Effector CD8-positive, alpha-beta T cell (primary cell): ENCODE measurements at places on chromosomes 11 and 22.

GRCh38 chr11:80538040-80538439, 1097.2 kb upstream of the TENM4 start:
- no peak for DNase-seq

- no peak for DNase-seq
These were observed 151.1 kb downstream of the METTL15 start for GRCh38 chr11:28259177-28259843.

GRCh38 chr11:71948314-71949027, 19.6 kb downstream of the RNF121 start:
- DNase-seq = no peak

DNA sequence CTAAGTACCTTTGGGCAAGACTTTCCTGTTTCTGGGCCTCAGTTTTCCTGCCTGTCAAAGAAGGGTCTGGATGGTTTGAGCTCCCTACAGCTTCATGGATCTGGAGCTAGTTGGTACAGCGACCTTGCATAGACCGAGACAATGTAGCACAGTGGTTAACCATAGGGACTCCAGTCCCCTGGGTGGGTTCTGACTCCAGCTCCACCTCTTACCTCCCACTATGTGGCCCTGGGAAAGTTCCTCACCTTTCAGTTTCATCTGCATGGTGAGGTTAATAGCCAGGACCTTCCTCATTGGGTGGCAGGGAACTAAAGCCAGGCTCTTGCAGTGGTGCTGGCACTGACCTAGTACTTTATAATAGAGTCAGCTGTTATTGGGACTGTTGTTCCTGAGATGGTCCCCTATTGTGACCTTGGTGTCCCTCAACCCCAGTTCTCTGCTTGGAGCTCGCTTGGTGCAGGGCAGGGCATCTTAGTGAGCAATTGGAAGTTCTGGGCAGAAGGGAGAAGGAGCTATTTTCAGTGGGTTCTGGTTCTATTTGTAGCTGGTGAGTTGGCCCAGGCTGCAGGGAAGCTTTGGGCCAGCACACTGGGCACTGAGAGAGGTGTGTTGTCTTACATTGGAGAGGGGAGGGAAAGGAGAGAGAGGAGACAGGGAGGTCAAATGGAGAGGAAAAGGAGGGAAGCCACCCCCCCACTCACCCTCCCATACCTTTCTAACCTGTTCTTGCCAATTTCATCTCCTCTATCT, 10.7 kb upstream of the MTMR3 start:
- DNase-seq = no peak

- no peak for DNase-seq
These were observed 34.5 kb downstream of the TNKS1BP1 start for GRCh38 chr11:57290288-57290687.

DNA sequence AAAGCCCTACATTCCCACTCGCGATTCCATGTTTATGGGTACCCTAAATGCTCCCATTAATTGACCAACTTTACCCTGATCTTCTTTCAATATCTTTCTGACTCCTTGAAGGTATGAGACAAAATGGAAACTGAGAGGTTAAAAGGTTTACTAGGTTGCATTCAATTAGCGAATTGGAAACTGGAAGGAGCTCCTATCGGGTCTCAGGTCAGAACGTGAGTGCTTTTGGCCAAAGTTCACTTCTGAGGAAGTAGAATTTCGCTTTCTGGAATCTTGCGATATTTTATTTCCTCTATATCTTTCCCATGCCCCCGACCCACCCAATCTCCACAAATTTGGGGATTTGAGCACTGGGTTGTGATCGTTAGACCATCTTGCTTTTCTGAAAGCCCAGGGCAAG, 2.6 kb downstream of the EHF start:
- DNase-seq = no peak

DNA sequence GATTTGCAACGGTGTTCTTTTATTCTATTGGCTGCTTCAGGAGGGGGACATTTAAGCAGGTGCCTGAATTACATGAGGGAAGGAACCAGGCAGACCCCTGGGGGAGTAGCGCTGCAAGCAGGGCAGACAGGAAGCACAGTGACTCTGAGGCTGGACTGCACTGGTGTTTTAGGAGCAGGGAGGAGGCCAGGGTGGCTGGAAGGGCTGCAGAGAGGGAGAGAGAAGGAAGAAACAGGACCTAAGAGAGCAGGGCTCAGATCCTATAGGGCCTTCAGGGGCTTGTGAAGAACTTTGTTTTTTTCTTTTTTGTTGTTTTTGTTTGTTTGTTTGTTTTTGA, 62.5 kb upstream of the SORL1-AS1 start:
- DNase-seq = no peak

DNA sequence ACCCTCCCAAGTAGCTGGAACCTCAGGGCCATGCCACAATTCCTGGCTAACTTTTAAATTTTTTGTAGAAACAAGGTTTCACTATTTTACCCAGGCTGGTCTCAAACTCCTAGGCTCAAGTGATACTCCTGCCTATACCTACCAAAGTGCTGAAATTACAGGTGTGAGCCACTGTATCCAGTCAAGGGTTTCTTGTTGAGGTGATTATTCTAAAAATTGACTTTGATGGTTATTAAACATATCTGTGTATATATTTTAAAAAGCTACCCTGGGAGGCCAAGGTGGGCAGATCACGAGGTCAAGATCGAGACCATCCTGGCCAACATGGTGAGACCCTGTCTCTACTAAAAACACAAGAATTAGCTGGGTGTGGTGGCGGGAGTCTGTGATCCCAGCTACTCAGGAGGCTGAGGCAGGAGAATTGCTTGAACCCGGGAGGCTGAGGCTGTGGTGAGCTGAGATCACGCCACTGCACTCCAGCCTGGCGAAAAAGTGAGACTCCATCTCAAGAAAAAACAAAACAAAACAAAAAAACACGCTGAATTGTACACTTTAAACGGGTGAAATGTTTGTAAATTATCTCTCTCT, 27.1 kb downstream of the MAPK1 start:
- DNase-seq = no peak

DNA sequence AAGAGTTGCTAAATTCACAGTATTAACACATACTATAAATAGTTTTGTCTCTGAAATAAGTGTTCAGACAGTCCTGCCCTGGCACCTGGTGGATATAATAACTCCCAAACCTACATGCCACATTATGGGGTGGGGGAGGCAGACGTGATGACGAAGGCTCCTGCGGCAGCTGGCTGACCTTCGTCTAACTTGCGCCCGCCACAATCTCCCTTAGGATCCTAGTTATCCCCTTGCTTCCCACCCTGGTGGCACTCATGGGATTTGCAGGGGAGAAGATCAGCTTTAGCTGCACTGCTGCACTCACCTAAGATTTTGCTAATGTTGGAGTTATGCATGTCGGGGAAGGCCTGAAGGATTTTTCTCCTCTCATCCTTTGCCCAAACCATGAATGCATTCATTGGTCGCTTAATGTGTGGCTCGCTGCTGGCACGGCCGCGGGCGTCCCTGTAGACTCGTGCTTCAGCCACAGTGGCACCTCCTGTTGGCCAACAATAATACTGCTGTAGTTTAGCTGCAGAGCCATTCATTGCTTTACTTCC, 367.6 kb downstream of the SOX6 start:
- DNase-seq = no peak

DNA sequence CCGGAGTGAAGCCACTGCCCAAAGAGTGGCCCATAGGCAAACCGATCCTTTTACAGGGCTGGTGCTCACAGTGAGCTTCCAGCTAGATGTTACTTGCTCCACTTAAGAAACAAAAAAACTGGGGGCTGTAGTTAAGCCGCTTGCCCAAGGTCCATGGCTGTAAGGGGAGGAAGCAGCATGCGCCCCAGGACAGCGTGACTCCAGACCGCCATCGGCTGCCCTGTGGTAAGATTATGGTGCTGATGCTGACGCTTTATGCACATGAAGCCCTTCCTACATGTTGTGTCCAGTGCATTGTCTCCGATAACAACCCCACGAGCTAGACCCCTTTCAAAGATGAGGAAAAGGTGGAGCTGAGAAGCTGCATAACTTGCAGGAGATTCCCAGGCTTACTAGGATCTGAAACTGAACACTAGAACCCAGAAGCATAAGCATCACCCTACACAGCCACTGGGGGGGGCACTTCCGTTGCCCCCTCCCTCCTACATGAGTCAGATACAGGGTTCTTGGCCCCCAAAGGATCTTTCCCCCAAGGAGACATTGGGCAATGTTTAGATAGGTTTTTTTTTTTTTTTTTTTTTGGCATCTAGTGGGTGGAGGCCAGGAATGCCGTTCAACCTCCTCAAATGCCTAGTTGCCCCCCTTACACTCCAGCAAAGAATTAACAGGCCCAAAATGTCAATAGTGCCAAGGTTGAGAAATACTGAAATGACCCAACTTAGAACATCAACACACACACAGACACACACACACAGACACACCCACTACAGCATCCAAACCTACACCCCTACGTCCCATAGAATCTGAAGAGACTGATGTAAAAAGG, 53.9 kb downstream of the MN1 start:
- no peak for DNase-seq

DNA sequence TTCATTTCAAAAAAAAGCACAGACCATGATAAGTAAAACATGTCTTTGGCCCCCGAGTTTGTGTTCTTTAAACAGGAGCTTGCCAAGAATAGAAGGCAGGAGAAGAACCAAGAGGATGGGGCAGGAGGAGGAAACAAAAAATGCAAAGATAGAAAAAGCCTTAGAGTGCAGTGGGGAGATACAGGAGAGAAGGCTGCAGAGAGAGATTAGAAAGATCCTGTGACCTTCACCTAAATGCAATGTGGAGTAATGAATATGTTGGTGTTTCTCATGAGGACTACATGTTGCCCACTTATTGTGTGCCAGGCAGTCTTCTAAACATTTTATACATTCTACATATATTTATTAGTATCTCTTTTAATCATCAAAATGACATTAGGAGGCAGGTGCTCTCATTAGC, 2.3 kb upstream of the APLNR start:
- no peak for DNase-seq

DNA sequence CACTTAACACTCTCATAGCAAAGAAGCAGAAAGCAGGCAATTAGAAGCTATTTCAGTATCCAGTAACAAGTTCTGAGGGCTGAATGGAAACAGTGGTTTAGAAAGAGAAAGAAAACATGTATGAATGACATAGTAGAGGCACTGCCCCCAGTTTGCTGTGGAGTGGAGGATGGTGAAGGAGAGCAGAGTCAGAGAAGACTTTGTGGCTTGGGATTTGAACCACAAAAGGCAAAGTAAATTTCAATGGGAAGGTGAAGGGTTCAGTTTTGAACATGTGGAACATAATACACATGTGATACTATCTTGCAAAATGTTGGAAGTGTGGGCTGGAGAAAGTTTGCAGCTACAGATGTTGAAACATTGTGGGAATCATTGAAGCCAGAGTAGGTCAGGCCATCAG, 81.4 kb downstream of the SNX19 start:
- no peak for DNase-seq

- peak; percentile 65 for DNase-seq
These were observed 15.1 kb upstream of the CYTH4 start for GRCh38 chr22:37267135-37267587.

GRCh38 chr11:70296681-70297080, 26.2 kb downstream of the PPFIA1 start:
- no peak for DNase-seq

- no peak for DNase-seq
These were observed 1.5 kb downstream of the MAPK8IP1 start for GRCh38 chr11:45886816-45887520.

GRCh38 chr22:46123694-46124382, 26.5 kb upstream of the PPARA start:
- DNase-seq = no peak

DNA sequence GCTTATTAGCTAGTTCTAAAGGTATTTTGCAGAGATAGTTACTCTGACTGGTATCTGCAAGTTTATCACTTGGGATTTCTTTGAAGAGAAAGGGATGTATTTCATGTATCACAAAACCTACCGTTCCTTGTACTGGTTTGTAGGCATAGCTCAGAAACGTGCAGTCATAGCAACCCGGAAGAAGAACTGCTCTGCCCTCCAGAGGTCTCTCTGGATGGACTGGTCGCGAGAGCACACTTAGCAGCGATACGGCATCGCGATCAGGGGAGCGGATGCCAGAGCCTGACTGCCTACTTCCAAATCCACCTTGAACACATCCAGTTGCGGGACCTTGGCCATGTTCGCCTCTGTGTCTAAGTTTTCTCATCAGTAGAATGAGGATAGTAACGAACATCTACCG, 143.3 kb downstream of the WNT7B start:
- DNase-seq = no peak

DNA sequence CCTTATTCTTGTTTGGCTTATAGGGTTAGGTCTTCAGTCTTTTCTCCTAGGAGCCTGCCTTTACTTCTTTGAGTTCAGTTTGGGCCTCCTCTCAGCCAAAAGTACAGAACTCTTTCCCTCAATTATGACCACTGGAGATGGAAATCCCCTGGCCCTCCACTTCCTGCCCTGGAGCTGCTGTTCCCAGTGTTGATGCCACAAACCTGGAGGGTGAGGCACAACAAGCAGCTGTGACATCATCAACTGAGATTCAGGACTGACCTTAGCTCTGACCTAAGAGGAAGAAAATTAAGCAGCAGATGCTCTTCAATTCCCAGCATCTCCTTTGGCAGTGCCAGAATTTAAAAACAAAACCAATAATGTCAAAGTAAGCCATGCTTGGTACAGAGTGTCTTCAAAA, 3.0 kb downstream of the ABTB2 start:
- no peak for DNase-seq

GRCh38 chr11:59765068-59765735, 10.0 kb downstream of the STX3 start:
- DNase-seq = no peak

GRCh38 chr22:33354928-33355327, 296.7 kb upstream of the SYN3 start:
- DNase-seq = no peak

- DNase-seq = peak; percentile 14
These were observed 31.8 kb downstream of the FAM118A start for GRCh38 chr22:45341498-45341897.

DNA sequence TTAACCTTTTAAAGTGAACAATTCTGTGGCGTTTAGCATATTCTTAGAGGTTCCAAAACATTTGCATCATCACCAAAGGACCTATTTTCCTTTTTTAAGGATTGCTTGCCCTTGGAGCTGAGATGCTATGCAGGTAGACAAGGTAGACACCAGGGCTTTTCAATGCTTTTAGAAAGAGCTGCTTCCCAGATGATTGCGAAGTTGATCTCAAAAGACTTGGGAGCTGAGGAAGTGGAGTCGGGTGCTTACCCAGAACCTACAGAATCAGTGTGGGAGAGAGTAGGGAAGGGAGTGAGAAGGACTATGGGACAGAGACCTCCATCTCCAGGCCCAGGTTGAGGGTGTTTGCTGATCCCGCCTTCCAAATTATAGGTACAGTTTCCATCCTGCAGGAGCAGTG, 11.1 kb upstream of the ALX4 start:
- no peak for DNase-seq

GRCh38 chr22:35804421-35804820, 86.7 kb downstream of the APOL5 start:
- no peak for DNase-seq
